Activated T-helper 2 cell treated with anti-CD3 and anti-CD28 coated beads, Interferon-gamma antibody, Interleukin-2, Interleukin-4, amounts not matched to agents 10 μg/mL and 5 μg/mL and 100 μg/mL, durations not matched to agents 14 hours and 24 hours and 36 hours (primary cell): ENCODE measurements at places on chromosomes 3 and 15. TPM values are rescaled to one million over a fixed set of nuclear protein-coding genes. Genes with fewer than 3 reads are reported as not detected.

- no peak for DNase-seq
- H3K27me3 ChIP-seq = no peaks in the 10 kb centered on the region
- H3K4me1 ChIP-seq = peaks cover 3% of the 10 kb centered on the region
- H3K4me3 ChIP-seq = no peak overlapping the region
- peaks cover 17% of the 10 kb centered on the region for H3K36me3 ChIP-seq
- no peak overlapping the region for H3K27ac ChIP-seq
Measured at GRCh38 chr3:168037020-168037419, 58.7 kb downstream of the GOLIM4 start.

RAB6B gene
- total RNA-seq = 4.6 and 7.6 TPM in 2 replicates

DNA sequence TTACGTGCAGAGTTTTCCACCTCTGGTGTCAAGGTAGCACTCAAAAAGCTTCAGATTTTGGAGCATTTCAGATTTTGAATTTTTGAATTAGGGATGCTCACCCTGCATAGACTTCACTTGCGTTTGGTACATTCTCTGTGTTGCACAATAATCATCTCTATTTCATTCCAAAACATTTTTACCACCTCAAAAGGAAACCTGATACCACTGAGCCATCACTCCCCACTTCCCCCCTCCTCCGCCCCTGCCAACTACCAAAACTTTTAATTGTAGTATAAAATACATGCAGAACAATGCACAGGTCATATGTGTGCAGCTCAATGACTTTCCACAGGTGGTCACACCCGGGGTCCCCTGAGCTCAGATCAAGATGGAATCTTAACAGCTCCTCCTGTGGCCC is 208.8 kb downstream of the SV2B start:
- H3K27ac ChIP-seq = no peak overlapping the region
- H3K4me1 ChIP-seq = peaks cover 34% of the 10 kb centered on the region
- peaks cover 62% of the 10 kb centered on the region for H3K27me3 ChIP-seq
- no peak for DNase-seq

THSD4 gene
- 0.07 TPM in 1 of 2 replicates, not detected in the other for total RNA-seq

- peaks cover 10% of the 10 kb centered on the region for H3K27me3 ChIP-seq
- no peaks in the 10 kb centered on the region for H3K36me3 ChIP-seq
Measured at GRCh38 chr3:143763564-143764162, 84.6 kb downstream of the SLC9A9 start.

DNA sequence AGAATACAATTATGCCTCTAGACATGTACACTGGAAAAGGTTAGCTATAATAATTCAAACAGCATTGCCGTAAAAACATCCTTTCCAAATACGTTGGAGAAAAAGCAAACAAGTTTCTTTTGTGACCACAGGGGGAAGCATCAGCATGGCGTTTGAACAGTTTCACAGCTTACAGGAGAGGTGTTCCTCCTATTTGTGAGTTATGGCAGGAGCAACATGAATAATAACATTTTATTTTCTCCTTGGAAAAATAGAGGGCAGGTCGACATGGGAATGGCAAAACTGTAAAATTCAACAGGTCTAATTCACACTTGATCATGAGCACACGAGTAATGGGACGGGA is 39.7 kb upstream of the GADL1 start:
- peaks cover 5% of the 10 kb centered on the region for H3K27me3 ChIP-seq
- no peaks in the 10 kb centered on the region for H3K36me3 ChIP-seq
- H3K4me3 ChIP-seq = no peak overlapping the region
- peaks cover 4% of the 10 kb centered on the region for H3K4me1 ChIP-seq
- DNase-seq = no peak
- no peak overlapping the region for H3K27ac ChIP-seq

PPM1M gene
- total RNA-seq = 44.7 and 46.4 TPM in 2 replicates

DNA sequence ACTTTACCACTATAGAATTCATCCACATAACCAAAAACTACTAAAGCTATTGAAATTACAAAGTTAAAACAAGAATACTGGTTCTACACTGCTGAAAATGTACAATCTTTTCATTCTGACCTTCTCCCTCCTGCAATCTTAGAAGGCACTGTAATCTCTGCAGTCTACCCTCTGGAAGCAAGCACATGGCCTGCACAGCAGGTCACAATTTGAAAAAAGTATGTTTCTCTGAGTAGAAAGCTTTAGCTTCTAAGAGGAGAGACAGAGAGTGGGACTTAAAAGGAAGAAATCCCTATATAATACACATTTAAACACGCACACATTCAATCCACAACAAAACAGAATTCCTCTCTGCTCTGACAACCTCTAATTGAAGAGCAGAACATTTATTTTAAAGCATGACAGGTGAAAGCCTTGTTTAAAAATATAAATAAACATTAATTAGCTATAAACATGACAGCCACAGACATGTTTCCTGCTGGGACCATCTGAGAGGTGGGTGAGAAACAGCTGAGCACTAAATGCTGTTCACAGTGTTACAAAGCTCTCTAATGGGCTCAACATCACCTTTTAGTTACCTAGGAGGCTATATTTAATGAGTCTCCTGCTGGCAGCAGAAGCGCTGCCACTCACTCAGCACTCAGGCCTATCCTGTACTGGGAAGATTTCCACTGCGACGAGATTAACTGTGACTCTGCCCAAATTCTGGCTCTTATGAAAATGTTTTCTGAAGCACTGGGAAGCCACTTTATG is 447.4 kb downstream of the AGBL1 start:
- no peak for DNase-seq
- H3K4me3 ChIP-seq = no peak overlapping the region
- H3K4me1 ChIP-seq = no peaks in the 10 kb centered on the region
- H3K27me3 ChIP-seq = no peaks in the 10 kb centered on the region
- H3K36me3 ChIP-seq = no peaks in the 10 kb centered on the region
- H3K27ac ChIP-seq = no peak overlapping the region

DNA sequence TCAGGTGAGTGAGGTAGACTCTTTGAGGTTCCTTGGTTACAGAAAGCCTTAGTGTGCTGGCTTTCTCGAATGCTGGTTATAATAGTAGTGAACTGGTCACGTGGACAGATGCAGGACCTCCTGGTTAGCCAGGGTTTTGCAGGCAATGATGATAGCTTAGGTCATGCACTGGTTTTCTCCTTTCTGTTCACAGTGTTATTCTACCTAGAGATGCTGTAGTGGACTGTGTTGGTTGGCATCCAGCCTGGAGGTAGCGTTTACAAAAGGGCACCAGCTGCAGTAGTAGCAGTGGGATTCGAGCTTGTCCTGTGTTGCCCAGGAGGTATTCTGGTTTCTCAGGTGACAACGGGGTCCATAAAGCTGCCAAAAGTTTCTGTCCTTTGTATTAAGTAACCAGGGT is 27.0 kb downstream of the PCCB start:
- peaks cover 66% of the 10 kb centered on the region for H3K36me3 ChIP-seq
- no peaks in the 10 kb centered on the region for H3K27me3 ChIP-seq
- H3K4me3 ChIP-seq = no peak overlapping the region

- H3K36me3 ChIP-seq = peaks cover 11% of the 10 kb centered on the region
- H3K27me3 ChIP-seq = no peaks in the 10 kb centered on the region
- peak overlapping the region; percentile 63 for H3K4me3 ChIP-seq
- H3K4me1 ChIP-seq = peaks cover 76% of the 10 kb centered on the region
- no peak for DNase-seq
Measured at GRCh38 chr3:106333911-106334618, 465.3 kb upstream of the CBLB start.

GRCh38 chr15:87549296-87549695 is 707.2 kb downstream of the NTRK3 start:
- no peaks in the 10 kb centered on the region for H3K27me3 ChIP-seq
- no peaks in the 10 kb centered on the region for H3K36me3 ChIP-seq
- H3K4me3 ChIP-seq = no peak overlapping the region
- DNase-seq = no peak
- no peak overlapping the region for H3K27ac ChIP-seq

TGM5 gene
- 0.09 and 0.21 TPM in 2 replicates for total RNA-seq

DNA sequence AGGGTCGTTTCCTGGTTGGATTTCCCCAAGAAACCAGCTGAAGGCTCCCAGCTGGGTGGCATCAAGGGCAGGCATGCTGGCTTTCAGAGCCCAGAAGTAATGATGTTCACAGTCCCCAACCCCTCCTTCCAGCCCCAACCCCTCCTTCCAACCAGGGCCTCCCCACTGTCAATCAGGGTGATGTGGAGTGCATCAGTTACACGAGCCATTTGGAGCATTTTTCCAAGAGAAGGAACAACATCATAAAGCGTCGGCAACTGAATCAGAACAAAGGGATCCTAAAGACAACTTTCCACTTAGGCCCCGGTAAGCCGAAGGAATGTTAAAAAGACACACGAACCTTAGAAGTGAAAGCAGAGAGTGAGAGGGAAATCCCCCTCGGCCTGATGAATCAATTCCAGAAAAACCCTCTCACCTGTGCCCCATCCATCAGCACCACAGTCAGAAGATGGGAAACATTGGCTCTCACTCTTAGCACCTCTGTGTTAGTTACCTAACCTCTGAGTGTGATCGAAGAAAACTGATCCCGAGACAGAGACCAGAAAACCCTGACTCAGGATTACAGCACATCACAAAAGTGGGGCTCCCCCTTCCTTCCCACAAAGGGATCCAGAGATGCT is 101.2 kb upstream of the WNT5A start:
- no peak overlapping the region for H3K27ac ChIP-seq
- no peak overlapping the region for H3K4me3 ChIP-seq
- no peaks in the 10 kb centered on the region for H3K4me1 ChIP-seq

DNA sequence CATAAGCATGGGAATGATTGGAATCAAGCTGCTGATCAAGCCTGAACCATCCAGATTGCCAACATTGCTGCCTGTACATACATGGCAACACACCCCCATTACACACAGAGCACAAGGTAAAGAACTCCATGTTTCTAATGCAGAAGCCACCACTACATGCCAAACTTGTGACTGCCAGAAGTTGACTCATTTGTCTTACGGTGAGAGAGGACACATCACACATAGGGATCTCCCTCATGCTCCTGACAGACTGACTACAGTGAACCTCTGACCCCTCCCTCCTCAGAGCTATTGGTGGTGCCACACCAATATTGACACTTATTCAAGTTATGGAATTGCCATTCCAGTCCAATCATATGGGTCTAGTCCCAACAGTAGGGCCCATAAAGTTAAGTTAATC is 42.3 kb downstream of the EFHB start:
- no peak overlapping the region for H3K27ac ChIP-seq
- H3K4me1 ChIP-seq = no peaks in the 10 kb centered on the region
- H3K27me3 ChIP-seq = no peaks in the 10 kb centered on the region

- no peak overlapping the region for H3K27ac ChIP-seq
- DNase-seq = no peak
- H3K36me3 ChIP-seq = no peaks in the 10 kb centered on the region
- H3K27me3 ChIP-seq = no peaks in the 10 kb centered on the region
- no peak overlapping the region for H3K4me3 ChIP-seq
- H3K4me1 ChIP-seq = peaks cover 15% of the 10 kb centered on the region
Measured at GRCh38 chr15:57031082-57031481, 112.6 kb downstream of the TCF12 start.

- H3K36me3 ChIP-seq = no peaks in the 10 kb centered on the region
- no peaks in the 10 kb centered on the region for H3K27me3 ChIP-seq
- no peak for DNase-seq
- H3K4me3 ChIP-seq = no peak overlapping the region
- no peaks in the 10 kb centered on the region for H3K4me1 ChIP-seq
Measured at GRCh38 chr3:74001436-74001835, 376.7 kb upstream of the PDZRN3 start.

- peaks cover 71% of the 10 kb centered on the region for H3K4me1 ChIP-seq
- no peaks in the 10 kb centered on the region for H3K27me3 ChIP-seq
- peak overlapping the region; percentile 96 for H3K27ac ChIP-seq
- H3K36me3 ChIP-seq = peaks cover 28% of the 10 kb centered on the region
- DNase-seq = peak; percentile 26
- H3K4me3 ChIP-seq = peak overlapping the region; percentile 58
Measured at GRCh38 chr3:18559331-18559842, 134.2 kb upstream of the SATB1 start.

- no peak overlapping the region for H3K27ac ChIP-seq
- no peaks in the 10 kb centered on the region for H3K27me3 ChIP-seq
- no peaks in the 10 kb centered on the region for H3K36me3 ChIP-seq
- no peak for DNase-seq
Measured at GRCh38 chr3:117035745-117036144, 326.2 kb downstream of the TUSC7 start.

DNA sequence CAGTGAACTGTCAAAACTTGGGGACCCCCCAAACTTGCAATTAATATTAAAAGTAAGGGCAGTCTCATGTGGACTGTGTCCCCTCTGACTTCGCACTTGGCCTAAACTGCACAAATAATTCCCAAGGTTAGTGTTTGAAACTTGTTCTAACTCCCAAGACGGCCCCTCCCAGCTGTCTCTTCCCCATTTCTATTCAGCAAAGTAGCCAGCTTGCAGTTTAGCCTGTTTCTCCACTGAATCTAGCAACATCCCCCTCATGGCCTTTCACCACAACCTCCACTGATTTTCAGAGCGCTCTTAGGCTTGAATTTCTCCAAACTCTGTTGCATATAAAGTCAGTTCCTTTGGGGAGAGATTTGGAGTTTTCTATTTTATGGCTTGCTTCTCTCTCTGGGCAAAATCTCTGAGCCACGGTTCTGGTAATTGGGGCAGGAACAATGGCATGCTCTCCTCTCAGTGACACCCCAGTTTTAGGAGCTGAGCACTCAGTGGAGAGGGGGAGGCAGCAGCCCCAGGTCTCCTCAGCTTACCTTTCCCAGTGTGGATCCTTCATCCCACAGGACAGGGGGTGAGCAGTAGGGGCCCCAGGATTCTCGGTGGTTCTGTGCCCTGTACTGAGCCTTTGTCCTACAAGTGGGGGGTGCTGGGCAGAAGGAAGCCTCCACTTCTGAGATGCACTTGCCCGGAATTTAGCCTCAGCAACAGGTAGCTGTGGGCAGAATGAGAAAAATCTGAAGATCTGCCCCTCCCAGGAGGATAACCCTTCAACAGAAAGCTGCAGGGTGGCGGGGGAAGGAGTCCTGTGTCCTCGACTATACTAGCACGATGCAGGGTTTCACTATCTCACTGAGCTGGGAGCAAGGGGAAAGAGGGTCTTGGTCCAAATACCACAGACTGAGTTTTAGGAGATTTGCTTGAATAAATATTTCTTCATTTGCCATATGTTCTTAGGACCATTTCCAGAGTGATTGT is 39.3 kb upstream of the GATA2 start:
- no peak overlapping the region for H3K27ac ChIP-seq
- peaks cover 43% of the 10 kb centered on the region for H3K27me3 ChIP-seq
- no peak overlapping the region for H3K4me3 ChIP-seq
- H3K4me1 ChIP-seq = no peaks in the 10 kb centered on the region
- DNase-seq = no peak
- no peaks in the 10 kb centered on the region for H3K36me3 ChIP-seq
